ENCODE measurements at places on chromosomes 7 and 10. TPM values are rescaled to one million over a fixed set of nuclear protein-coding genes. Genes with fewer than 3 reads are reported as not detected.

The CALHM3 gene
- total RNA-seq: not detected

The ACTR3C gene
- 81.8 TPM for total RNA-seq

- no peak for DNase-seq
These were observed 609.1 kb upstream of the IGFBP3 start for GRCh38 chr7:46530081-46530750.

DNA sequence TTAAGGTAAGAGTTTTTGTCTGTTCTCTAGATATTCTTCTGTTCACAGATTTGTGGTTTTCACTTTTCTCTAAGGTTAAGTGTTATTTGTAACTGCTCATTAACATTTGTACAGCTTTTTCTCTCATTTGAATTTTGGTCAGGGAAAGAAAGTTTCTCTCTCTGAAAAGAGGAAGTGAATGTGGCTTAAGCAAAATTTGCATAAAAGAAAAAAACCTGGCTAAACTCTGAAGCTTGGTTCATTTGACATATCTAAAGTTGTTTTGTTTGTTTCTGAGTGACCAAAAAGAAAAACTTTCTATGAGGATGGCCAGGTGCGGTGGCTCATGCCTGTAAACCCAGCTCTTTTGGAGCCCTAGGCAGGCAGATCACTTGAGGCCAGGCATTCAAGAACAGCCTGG, 22.0 kb upstream of the SLC26A4 start:
- no peak for DNase-seq

GRCh38 chr7:67033251-67033650, 36.6 kb downstream of the TYW1 start:
- DNase-seq: no peak

GRCh38 chr10:31479752-31480151, 160.7 kb downstream of the ZEB1 start:
- no peak for DNase-seq
